ENCODE measurements at places on chromosomes 6 and 20.

- peak; percentile 9 for DNase-seq
Measured at GRCh38 chr6:66210964-66211363, 503.9 kb upstream of the EYS start.

GRCh38 chr6:134908906-134909516 lies 40.9 kb downstream of the ALDH8A1 start:
- DNase-seq: peak; percentile 100

DNA sequence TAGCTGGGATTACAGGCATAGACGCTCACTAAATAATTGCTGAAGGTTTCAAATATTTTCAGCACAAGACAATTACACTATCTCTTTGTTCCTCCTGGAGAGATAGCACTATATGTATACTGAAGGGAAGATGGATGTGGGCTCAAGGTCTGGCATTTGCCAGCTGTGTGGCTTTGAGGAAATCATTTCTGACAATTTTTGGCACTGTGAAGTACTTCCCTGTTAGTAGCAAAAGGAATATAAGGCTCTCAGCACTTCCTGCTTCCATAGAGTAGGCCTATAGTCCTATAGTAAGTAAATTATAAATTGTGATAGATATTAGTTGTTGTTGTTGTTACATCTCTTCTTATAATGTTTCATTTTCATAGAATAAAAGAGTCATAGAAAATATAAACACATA lies 271.1 kb downstream of the SAMD5 start:
- no peak for DNase-seq

GRCh38 chr6:165486183-165487137 lies 176.6 kb downstream of the PDE10A start:
- no peak for DNase-seq

- peak; percentile 76 for DNase-seq
Measured at GRCh38 chr6:30544666-30545272, 11.5 kb downstream of the GNL1 start.

GRCh38 chr6:74931558-74931957 lies 274.3 kb downstream of the COL12A1 start:
- DNase-seq: peak; percentile 79

DNA sequence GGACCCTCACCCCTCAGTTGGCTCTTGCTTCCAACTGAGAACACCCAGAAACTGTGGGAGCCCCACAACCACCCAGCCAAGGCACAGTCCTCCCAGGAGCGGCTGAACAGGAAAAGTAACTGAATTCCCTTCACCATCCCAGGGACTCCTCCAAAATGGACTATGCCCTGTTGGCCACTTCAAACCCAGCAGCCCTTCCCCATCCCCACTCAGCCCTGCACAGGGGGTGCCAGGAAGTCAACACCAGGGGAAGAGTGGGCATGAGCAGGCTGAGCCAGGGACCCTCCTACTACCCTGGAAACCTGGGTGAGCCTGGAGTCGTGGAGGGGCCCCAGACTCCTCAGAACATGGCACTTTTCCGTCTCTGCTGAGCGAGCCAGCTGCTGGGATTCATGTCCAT lies 10.3 kb downstream of the GUCA1B start:
- no peak for DNase-seq

DNA sequence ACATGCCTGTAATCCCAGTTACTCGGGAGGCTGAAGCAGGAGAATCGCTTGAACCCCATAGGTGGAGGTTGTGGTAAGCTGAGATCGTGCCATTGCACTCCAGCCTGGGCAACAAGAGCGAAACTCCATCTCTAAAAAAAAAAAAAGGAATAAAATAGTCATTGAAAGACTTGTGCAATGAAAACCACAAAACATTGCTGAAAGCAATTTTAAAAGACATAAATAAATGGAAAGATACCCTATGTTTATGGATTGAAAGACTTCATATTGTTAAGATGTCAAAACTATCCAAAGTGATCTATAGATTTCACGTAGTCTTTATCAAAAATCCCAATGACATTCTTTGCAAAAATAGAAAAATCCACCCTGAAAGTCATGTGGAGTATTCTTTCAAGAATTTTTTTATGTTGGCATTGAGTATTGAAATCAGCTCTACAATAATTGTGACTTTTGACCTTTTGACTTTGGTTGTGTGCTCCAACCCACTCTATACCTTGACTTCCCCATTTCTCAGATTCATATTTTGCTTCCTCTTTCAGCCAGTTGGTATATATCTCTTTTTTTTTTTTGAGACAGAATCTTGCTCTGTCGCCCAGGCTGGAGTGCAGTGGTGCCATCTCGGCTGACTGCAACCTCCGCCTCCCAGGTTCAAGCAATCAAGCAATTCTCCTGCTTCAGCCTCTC lies 45.5 kb upstream of the SLC23A2 start:
- no peak for DNase-seq

- peak; percentile 78 for DNase-seq
Measured at GRCh38 chr6:147205690-147206600, 1.7 kb downstream of the STXBP5 start.

- peak; percentile 62 for DNase-seq
Measured at GRCh38 chr6:12602951-12603672, 113.5 kb upstream of the PHACTR1 start.

DNA sequence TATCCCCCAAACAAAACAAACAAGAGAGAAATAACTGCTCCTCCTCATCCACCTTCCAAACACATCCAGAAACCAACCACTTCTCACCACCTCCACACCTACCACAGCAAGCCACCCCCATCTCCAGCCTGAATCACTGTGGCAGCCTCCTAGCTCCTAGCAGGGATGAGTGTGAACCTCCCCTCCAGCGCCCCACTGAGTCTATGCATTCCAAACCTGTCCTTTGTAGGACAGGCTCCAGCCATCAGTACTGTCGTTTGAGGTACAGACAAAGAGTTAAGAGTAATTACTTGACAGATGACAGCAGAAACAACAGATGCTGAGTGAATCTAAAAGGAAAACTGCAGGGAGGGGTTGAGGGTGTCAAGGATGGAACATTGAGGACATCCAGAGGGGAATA lies 2.4 kb downstream of the METTL24 start:
- DNase-seq: no peak

DNA sequence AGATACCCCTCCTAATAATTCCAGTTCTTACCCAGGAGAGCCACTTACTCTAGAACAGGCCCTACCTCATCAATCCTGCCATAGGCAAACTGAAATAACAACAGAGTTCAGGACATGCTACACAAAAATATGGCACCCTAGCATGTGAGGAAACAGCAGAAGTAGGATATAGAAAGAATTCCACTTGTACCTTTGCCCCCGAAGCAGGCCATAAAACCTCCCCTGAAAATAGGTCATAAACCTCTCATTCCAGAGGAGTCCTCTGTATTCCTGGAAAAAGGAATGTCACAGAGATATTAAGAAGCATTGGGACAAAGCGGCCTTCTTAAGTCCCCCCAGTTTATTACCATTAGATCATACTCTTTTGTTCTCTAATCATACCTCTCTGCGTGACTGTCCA lies 504.3 kb upstream of the MARCKS start:
- no peak for DNase-seq

GRCh38 chr6:86448398-86448797 lies 488.9 kb upstream of the HTR1E start:
- no peak for DNase-seq

DNA sequence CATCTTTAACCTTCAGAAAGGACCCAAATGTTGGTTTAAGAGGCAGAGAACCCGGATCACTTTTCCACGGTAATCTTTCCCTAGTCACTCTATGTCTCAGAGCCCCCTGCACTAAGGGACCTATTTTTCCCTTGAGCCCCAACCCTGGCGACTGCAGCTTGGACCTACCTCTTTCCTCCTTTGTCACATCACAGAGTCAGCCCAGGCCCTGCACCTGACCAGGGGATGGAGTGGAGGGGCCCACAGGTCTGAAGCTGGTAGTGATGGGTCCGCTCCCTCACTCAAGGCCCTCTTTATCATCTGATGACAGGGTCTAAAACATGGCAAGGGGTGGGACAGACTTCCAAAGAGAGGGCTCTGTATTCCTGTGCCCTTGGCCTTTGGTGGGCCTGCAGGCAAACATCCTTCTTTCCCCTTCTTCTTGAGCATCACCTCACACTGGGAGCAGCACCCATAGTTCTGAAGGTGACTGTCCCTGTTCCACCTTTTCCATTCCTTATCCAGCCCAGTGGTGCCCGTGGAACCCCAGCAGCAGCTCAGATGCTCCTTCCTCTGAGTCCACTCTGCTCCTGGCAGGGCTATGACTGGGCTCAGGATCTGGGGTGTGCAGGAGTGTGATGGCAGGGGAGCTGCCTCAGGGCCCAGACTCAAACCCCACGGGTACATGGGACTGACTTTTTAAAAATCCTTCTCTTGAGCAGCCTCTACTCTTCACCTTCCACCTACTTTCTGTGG lies 6.3 kb downstream of the RAET1L start:
- no peak for DNase-seq

GRCh38 chr6:46048646-46049297 lies 33.1 kb upstream of the CLIC5 start:
- no peak for DNase-seq

GRCh38 chr20:52953020-52953419 lies 19.1 kb upstream of the TSHZ2 start:
- peak; percentile 61 for DNase-seq

DNA sequence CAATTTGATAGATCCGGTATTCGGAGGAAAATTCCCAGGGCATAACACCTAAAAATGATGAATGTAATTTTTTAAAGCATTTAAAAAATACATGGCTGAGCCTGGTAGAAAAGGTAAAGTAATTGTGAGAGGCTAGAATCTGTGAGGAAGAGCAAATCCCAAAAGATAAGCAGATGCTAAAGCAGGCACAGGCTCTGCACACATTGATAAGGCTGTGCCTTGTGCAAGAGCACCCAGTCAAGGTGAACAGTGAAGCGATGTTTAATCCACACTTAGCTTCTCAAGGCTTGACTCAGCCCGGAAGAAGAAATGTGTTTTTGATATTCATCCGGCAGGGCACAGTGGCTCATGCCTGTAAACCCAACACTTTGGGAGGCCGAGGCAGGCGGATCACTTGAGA lies 5.1 kb upstream of the EPB41L2 start:
- no peak for DNase-seq

- peak; percentile 88 for DNase-seq
Measured at GRCh38 chr6:25014791-25015560, 79.2 kb upstream of the RIPOR2 start.

DNA sequence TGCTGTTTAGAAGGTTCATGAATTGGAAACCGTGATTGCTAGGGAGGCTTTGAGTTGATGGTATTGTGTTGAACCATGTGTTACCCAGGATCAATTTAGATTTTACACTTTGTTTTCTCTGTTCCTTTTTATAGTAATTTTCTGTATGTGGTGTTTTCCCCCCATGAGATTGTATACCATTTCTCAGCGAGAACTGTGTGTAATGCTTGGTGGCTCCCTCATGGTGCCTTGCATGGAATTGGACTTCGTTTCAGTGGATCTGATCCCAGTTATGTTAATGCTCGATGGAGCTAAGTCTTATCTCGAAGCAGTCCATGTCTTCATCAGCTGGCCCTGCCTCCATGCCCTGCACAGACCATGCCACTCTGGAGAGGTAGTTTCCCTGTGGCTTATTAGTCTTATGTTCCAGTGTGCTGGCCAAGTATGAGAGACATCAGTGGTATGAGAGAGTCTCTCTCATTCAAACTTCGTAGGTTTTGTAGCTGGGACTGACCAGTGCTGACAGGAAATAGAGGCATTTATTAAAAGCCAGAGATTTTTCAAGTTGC lies 18.7 kb downstream of the PTPN1 start:
- DNase-seq: peak; percentile 40

DNA sequence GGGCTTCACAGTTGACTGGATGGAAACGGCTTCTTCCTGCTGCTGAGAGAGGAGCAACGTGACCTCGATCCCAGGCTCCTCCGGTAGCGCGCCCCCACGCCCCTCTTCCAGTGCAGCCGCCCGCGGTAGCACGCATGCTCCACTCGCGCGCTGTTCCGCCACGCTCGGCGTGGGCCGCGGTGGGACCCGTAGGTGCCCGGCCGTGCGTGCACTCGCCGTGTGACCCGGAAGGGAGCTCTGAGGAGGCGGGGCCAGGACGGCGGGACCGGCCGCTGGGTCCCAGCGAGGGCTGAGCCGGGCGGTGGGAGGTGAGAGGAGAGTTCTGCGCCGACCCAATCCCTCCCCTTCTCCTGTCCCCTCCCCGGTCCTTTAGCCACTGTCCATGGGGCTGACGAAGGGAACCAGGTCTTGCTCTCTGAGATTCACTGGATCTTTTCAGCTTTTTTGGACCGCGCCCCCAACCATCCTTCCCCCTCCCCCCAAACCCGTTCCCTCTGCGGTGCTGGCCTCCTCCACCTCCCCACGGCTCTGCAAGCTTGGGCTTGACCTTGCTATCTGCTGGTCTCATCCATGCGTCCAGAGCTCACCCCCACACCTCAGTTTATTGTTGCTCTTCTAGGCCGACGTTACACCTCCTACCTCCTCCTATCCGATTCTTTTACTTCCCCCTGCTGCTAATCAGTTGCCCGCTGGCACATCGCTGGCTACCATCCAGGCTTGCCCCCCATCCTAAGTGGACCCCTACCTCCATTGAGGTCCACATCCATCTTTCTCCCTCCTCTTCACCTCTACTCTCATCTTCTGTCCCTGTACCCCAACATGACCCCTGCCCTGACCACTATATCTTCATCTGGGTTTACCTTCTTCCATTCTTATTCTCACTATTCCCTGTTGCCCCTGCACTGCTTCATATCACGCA lies at the start of gene CUL9:
Gene CUL9, plus strand, starts transcription at position 255 of the 919 bp plus-strand sequence. CDS start 2,115 bp downstream, outside the sequence.
- peak; percentile 58 for DNase-seq

DNA sequence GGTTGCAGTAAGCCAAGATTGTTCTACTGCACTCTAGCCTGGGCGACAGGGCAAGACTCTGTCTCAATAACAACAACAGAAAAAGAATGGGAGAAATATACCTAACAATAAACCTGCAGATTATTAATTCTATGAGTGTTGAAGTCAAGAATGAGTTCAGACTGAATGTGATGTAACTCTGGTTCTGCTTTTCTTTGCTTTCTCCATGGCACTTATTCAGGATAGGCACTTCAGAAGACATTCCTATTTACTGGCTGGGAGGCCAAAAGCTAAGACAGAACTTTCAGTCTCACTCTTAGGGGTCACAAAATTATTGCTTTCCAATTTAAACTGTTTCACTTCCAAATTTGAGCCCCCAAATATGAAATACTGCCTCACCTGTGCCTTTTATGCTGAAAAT lies 15.7 kb upstream of the PRIM2 start:
- no peak for DNase-seq

- DNase-seq: no peak
Measured at GRCh38 chr6:74505391-74505790, 700.5 kb downstream of the COL12A1 start.
